ENCODE measurements at places on chromosomes 1 and 21.

GRCh38 chr1:31977385-31978131 lies 36.1 kb upstream of the KHDRBS1 start:
- DNase-seq = peak; percentile 51

GRCh38 chr1:159261721-159262494 lies 40.2 kb upstream of the FCER1A start:
- no peak for DNase-seq

GRCh38 chr1:205805082-205805711 lies 7.8 kb downstream of the SLC41A1 start:
- DNase-seq = no peak

DNA sequence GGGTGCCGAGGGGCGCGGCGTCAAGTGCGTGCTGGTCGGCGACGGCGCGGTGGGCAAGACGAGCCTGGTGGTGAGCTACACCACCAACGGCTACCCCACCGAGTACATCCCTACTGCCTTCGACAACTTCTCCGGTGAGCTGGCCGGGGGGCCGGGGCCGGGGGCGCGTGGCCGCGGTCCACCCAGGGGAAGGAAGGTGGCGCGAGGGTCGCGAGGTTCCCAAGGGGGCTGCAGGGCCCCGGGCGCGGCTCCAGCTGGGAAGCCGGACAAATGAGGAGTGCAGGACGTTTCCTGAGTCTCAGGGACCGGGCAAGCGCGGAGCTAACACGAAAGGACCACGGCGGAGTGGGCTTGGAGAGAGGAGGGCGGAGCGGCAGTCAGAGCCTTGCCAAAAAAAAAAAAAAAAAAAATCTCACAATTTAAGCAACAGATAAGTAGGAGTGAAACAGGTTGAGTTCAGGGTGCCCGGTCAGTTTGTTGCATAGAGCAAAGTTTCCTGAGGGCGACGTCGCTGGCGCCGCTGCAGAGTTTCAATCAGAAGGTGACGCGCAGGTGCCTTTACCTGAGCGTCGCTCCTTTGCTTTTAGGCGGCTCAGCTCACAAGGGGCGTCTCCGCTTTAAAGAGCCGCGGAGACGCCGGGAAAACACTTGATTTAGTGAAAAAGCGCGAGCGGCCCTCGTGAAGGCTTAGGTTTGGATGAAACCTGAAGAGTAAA lies 750 bp downstream of the RHOU start:
- DNase-seq = peak; percentile 18

GRCh38 chr1:89454845-89455521 lies 69.6 kb upstream of the LRRC8B start:
- DNase-seq = peak; percentile 29

DNA sequence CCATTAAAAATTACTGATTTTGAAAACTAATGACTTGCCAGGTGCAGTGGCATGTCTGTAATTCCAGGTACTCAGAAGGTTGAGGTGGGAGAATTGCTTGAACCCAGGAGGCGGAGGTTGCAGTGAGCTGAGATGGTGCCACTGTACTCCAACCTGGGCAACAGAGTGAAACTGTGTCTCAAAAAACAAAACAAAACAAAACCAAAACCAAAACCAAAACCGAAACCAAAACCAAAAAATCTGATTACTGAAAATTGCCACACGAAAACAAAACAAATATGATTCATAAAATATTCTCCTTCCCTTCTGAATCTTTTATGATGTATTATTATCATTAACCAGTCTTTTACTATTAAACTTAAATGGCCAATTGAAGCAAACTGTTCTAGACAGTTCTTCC lies 74.1 kb downstream of the SERINC2 start:
- DNase-seq = peak; percentile 52

GRCh38 chr1:243837907-243838535 lies 12.0 kb downstream of the AKT3 start:
- DNase-seq = no peak

DNA sequence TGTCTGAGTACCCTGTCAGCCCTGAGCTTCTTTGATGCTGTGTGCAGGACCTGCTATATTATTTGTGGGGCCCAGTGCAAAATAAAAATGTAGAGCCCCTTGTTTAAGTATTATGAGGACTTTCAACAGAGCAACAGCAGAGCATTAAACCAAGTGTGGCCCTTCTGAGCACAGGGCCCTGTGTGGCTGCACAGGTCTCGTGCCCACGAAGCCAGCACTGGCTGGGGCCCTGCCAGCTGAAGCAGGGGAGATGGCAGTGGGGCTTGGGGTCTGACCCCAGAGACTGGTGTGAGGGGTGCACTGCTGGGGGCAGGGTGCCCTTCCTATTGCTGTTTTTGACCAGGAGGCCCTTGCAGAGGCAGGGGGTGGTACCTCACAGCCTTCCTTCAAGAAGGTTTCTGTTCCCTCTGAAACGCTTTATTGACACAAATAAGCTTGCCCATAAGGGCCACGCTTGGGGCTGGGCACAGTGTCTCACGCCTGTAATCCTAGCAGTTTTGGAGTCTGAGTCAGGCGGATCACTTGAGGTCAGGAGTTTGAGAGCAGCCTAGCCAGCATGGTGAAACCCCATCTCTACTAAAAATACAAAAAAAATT lies 2.2 kb upstream of the SEMA4A start:
- DNase-seq = no peak

DNA sequence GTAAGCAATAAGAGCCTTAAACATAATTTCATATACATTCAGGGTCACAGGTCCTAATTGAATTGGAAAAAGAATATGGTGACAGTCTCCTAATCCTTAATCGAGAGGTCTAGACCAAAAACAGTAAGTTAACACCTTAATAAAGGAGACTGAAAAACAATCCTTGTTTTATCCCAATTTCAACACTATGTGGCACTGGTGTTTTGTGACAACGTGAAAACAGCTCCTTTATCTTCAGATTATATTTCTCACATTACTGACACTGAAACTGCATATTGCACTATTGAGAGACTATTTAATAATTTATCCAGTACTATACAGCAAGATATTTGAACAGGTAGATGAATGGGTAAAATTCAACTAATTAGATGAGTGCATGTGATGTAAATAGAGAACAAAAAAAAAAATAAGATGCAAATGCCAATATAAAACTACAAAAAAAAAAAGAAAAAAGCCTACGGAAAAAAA lies 34.1 kb downstream of the TP53BP2 start:
- DNase-seq = peak; percentile 78

DNA sequence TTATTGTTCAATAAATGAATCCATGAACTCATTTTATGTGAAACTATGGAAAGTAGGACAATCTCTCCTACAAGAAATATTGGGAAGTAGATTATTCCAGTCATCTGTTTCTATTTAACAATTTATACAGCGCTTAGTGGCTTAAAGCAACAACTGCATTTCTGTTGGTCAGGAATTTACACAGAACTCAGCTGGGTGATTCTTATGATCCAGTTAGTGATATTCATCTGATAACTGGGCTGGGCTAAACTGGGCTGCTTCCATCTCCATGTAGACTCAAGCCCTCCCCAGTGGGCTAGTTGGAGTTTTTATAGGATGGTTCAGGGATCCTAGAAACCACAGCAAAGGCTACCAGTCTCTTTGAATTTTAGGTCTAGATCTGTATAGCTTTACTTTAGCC lies 497.9 kb upstream of the NEGR1 start:
- no peak for DNase-seq

DNA sequence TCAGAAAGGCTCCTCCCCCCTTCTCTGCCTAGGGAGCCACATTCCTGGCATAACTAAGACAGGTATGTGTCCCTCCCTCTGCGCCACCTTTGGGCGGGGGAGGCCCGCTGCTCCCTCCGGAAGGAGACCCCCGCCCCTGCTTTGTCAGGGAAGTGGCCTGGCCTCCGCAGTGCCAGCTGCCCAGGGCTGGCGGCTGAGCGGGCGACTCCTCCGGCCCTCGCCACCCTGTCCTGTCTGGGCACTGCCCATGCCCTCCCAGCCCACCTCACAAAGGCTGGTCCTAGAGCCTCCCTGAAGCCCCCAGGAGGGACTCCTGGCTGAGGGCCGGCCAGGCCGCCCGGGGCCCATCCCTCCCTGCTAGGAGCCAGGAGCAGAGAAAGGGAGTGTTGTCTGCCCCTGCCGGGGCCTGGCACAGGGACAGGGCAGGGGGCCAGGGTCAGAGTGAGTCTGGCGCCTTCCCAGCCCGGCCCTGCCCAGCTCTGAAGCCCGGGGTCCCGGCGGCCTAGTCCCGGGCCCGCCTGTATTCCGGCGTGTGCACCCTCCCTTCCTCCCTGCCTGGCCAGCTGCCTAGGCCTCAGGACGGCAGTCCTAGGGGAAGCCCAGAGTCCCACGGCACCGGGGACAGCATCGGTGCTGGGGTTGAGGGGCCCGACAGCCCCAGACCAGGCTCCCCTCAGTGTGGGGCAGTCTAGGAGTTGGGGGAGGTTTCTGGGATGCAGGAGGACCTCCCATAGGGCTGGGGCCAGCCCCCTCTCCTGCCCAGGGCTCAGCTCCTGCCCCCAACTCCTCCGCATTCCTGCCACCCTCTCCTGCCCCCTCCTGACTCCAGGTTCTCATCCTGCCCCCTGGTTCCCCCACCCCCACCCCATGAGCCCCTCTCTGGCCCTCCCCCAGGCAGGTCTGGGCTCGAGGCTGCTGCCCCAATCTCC lies 5.1 kb downstream of the AGRN start:
- no peak for DNase-seq

DNA sequence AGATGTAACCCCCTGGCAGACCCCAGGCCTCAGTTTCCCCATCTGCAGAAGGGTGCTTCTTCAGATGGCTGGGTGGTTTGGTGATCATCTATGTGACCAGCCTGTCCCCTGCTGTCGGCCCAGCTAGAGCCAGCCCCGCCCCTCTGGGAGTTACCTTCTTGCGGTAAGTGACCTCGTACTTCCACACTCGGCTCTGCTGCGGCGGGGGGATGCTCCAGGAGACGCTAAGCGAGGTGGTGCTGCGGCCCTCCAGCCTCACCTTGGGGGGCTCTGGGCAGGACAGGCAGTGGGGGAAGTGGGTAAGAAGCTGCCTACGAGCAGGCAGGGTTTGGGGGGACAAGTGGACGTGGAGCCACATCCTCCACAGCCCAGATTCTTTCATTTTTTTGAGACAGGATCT lies 20.4 kb downstream of the EPHA2 start:
- DNase-seq = no peak

DNA sequence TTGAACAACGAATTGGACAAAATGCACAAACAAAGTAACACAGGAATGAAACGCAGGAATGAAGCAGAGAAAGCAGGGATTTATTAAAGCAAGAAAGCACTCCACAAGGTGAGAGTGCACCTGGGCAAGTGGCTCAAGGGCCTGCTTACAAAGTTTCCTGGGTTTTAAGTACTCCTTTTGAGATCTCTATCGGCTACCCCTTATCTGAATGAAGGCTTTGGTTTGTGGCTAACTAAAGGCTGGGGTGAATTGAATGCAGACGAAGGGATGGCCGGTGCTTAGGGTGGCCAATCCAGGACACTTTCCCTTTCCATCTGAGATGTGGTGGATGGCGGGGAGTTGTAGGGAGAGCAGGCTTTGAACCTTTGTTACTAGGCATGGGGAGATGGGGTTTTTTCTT lies 151.4 kb upstream of the KIAA0040 start:
- DNase-seq = no peak

- DNase-seq = no peak
Observed at GRCh38 chr1:204094856-204095634, 22.1 kb downstream of the SOX13 start.

- no peak for DNase-seq
Observed at GRCh38 chr1:194252199-194252598, 1065.8 kb upstream of the B3GALT2 start.

GRCh38 chr1:15057834-15058233 lies 95.7 kb upstream of the TMEM51 start:
- no peak for DNase-seq

- DNase-seq = no peak
Observed at GRCh38 chr1:5287178-5288150, 633.1 kb downstream of the AJAP1 start.

- no peak for DNase-seq
Observed at GRCh38 chr1:12369258-12369657, 139.4 kb downstream of the VPS13D start.

DNA sequence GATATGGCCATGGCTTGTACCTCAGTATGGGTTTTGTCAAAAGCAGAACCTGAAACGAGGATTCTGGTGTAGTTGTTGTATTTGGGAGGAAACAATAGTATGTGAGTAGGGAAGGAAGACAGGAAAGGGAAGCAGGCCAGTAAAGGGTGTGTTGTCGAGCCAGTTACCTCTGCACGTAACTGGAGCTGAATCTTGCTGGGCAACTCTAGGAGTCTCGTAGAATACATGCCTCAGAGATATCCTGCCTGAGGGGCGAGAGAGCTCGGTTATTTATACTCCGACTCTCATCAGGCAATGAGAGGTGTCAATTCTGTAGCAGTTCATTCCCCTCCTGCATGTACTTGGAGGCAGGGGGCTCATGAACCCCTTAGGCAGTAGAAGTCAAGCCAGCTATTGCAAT lies 45.9 kb upstream of the KIF26B start:
- DNase-seq = no peak

- peak; percentile 8 for DNase-seq
Observed at GRCh38 chr1:243713470-243714186, 136.4 kb downstream of the AKT3 start.

- DNase-seq = no peak
Observed at GRCh38 chr1:29355375-29355774, 119.1 kb downstream of the PTPRU start.

GRCh38 chr1:187074445-187075048 lies 245.8 kb downstream of the PLA2G4A start:
- DNase-seq = no peak

GRCh38 chr1:45297666-45298356 lies 28.9 kb upstream of the HPDL start:
- no peak for DNase-seq

- DNase-seq = no peak
Observed at GRCh38 chr21:35406635-35407034, 357.5 kb upstream of the RUNX1 start.

DNA sequence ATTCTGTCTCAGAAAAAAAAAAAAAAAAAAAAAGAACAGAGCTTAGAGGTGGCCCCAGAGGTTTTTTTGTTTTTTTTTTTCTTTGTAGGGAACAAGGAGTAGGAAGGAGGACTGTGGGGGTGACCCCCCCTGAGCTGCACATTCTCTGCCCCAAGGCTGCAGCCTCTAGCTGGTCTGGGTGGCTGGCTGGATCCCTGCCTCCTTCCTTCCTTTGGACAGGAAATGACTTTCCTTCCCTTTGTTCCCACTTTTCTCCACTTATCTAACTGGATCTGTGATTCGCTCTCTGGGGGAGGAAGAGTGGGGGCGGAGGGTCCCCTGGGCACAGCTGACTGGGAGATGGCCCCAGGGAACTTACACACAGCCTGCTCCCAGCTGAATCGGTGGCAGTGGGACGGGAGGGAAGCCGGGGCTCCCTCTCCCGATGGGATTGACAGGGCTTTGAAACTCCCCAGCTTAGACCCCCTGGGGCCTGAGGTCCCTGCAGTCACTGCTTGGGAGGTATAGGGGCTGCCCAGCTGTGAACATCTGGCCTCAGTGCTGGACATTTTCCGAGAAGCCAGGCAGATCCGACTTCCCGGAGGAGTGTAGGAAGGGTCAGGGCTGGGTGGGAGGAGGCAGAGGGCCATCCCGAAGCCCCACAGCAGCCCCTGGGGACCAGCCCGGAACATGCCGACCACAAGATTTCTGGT lies 2.1 kb downstream of the FBLIM1 start:
- no peak for DNase-seq
